Activated CD4-positive, alpha-beta T cell treated with anti-CD3 and anti-CD28 coated beads, Interleukin-10, Interleukin-2, amounts not matched to agents 100 ng/mL and 50 ng/mL, durations not matched to agents 16 hours and 8 hours (primary cell): ENCODE measurements at places on chromosomes 5 and 9.

- no peak for DNase-seq
Observed at GRCh38 chr5:131416729-131417128, 152.9 kb downstream of the CDC42SE2 start.

DNA sequence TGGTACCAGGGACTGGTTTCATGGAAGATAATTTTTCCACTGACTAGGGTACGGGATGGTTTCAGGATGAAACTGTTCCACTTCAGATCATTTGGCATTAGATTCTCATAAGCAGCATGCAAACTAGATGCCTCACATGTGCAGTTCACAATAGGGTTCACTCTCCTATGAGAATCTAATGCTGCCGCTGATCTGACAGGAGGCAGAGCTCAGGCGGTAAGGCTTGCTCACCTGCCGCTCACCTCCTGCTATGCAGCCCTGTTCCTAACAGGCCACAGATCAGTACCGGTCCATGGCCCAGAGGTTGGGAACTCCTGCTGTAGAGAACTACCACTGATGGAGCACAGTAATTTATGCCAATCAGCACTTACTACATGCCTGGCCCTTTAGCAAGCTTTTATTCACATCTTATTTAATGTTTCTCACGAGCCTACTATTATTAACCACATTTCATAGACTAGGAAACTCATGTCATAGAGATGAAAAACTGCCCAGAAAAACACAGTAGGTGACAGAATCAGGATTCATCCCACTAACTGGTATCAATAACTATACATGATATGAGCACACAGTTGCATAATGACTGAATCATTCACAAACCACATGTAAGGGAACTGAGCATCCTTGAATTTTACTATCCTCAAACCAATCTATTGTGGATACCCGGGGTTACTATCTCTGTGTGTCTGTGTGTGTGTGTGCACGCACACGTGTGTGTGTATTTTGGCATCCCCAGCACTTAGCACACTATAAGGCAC is 46.5 kb downstream of the SVEP1 start:
- no peak for DNase-seq

DNA sequence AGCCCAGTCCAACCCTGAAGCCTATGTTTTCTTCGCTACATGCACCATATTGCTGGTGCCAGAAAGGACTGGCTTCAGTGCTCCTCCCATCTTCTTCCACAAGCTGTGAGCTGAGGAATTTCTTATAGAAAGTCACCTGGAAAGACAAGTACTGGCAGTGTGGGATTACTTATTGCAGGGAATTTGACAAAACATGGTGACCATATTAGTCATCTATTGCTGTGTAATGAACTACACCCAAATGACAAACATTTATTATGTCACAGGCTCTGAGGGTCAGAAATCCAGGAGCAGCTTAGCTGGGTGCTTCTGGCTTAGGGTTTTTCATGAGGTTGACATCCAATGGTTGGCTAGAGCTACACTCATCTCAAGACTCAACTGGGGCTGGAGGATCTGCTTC is 75.5 kb downstream of the ENTREP1 start:
- DNase-seq = no peak

GRCh38 chr9:4970970-4971641 is 14.0 kb upstream of the JAK2 start:
- DNase-seq = peak; percentile 93

GRCh38 chr9:78777747-78778146 is 480.8 kb downstream of the PSAT1 start:
- DNase-seq = no peak

DNA sequence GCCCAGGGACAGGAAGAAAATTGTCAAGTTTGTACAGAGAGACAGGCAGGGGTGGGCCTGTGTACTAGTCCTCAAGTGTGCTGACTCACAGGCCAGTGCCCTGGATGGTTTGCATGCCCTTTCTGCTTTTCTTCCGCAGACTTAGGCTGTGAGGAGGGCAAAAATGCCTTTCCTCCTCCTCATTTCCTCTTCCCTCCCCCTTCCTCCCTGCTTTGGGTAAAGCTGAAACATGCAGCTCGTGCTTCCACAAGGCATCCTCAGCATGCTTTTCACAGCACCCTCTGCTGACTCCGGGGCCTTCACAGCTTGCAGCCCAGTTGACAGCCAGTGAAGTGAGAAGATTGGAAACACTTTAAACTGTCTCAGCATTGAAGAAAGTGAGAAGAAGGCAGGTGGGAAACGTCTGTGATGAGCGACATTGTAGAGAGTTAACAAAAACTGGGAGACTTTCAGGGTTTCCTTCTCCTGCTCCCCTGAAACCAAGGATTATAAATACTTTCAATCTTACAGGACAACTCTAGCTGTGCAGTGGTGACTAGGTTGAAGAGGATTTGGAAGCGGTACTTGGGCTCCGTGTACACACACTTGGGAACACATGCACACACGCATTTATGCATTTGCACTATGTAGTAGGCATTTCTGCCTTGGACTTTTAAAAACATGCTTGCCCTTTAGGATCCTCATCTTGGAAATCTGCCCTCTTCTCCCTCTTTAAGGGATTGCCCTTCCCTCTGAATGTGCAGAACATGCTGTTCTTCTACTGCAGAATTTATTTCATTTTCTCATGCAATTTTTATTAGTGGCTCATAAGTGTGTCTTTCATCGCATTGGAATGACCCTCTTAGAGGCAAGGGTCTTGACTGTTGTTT is 138.8 kb downstream of the GRIA1 start:
- no peak for DNase-seq

DNA sequence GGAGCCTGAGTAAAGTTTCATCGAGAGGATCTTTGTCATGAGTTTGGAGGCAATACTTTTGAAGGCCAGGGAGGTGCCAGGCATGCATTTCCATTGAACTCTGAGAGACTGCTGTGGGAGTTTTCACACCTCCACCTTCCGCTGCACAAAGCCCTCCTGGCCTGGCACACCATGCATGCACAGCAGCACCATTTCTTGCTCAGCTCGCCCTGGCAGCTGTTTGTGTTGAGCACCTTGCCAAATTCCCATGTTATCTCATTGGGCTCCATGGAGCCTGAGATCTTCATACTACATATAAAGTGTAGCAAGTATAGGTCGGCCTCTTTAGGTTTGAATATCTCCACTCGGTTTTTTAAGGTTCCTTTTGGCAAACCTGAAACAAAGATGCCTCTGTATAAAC is 125.7 kb upstream of the CLINT1 start:
- no peak for DNase-seq

DNA sequence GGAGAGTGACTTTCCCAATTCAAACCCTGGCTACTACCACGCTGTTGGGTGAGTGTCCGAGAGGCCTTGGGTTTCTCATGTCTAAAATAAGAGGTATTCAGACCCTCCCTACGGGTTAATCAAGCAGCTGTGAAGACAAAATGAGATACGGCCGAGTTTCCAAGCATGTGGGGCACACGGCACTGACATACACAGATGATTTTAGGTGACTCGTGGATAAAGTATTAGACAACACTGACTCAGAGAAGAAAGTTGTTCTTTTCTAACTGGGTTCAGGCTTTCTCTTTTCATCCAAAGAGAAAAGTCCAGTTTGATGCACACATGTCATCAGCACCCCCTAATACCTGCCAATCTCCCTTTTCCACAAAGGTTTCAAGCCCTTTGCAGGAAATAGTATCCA is 15.6 kb downstream of the FOXI1 start:
- no peak for DNase-seq

DNA sequence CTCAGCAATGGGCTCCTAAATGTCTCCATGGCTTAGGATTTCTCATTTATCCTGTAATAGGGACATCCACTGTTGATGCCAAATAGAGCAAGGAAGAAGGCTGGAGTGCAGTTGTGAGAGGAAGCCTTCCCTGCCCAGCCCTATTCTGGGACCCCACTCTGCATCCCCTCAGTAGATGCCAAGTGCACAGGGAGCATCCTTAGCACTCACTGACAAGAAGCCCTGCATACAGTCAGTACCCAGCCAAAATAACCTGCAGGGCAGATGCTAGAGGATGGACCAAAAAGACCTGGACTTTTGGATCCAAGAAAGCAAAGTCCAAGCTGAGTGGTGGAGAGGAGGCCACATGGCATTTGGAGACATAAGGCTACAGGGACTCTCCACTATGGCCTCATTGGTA is 113.5 kb upstream of the SPOCK1 start:
- DNase-seq = no peak
